ENCODE measurements at places on chromosomes 12 and 14.

DNA sequence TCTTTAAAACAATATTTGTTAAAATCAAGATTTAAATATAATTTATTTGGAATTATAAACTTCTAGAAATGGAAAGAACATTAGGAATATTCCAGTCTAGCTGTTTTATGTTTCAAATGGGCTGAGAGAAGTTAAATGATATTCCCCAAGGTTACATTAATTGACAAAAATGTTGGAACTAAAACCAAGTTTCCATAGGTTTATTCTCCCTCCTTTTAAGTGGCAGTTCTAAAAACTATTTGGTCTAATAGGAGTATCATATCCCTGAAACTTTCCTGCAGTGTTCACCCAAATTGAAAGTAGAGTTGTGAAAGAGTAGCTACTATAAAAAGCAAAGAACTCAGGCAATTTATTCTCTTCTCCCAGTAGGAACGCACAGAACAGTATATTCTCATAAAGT, 1185.5 kb downstream of the LRFN5 start:
- no peak for DNase-seq

DNA sequence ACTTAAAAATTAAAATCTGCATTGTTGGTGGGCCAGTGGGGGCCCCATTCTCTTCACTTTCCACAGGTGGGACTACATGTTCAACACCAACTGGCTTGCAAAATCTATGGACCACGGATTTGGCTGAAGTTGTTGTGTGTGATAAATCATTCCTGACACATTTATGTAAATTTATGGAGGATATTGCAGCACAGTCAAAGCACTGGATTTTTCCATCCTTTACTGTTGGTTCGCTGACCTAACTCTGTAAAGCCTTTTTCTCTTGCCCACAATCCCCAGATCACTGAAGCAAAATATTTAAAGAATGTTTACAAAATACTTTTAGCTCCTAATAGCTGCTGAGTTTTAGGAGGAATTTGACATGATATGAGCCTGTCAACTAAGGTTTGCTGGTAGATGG, 219.7 kb upstream of the PRICKLE1 start:
- DNase-seq: no peak

GRCh38 chr12:131643631-131644452, 67.0 kb upstream of the SFSWAP start:
- no peak for DNase-seq

- no peak for DNase-seq
Observed at GRCh38 chr14:35878272-35879150, 52.4 kb downstream of the BRMS1L start.

DNA sequence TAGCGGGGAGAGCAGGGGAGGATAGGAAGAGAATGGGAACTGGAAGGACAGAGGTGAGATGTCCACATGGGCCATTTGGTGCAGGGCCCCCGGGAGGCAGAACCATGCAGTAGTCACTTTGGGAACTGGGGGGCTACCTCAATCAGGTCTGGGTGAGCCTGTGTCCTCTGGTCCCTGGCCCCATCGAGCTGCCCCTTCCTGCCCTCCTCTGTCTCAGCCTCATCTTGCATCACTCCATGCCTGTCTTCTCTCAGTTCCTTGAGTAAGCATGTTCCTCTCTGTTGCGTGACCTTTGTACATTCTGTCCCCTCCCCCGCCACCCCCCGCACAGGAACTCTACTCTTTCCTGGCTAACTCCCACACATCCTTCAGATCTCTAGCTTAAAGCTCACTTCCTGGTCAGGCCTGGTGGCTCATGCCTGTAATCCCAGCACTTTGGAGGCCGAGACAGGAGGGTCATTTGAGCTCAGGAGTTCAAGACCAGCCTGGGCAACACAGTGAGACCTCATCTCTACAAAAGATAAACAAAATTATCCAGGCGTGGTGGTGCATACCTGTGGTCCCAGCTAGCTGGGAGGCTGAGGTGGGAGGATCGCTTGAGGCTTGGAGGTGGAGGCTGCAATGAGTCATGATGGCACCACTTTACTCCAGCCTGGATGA, 23.2 kb downstream of the FOS start:
- DNase-seq: no peak

GRCh38 chr14:56549721-56550120, 29.9 kb upstream of the TMEM260 start:
- no peak for DNase-seq

DNA sequence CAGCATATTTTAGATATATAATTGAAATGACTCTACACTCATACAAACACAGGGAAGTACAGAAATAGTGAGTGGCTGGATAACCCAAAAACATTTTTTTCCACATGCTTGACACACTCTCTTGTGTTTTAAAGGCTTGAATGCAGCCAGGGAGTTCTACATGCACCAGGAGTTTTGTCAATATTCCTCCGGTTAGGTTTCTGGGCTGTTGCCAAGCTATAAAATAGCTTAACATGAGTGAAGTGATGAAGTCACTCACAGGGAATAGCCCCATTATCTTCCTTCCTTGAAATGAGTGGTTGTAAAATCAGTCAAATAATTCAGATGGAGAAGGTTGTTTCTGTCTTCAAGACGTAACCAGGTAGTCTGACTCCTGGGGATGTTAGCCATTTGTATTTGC, 582.7 kb downstream of the SLC6A15 start:
- DNase-seq: no peak

- DNase-seq: no peak
Observed at GRCh38 chr12:71160585-71160984, 2.8 kb upstream of the TSPAN8 start.

GRCh38 chr12:51722431-51722830, 126.1 kb downstream of the FIGNL2 start:
- DNase-seq: no peak

DNA sequence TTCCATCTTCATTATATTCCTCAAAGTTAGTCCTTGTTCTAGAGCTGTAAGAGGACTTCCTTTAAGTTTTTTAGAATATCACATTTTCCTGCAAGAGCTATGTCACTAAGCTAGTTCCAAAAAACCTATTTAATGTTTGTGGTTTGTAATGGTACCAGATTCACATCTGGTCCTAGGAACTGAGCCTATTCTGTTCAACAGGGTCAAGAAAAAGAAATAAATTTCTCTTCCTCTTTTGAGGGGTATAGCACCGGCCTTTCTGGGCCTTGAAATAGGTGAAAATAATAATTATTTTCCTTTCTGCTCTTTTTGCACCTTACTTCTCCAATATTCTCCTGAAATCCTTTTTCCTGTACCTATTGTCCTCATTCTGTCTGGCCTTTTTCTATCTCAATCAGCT, 3.6 kb upstream of the STXBP6 start:
- DNase-seq: no peak
